ENCODE measurements at places on chromosomes 6 and 20.

GRCh38 chr6:148681666-148682065, 65.2 kb upstream of the UST start:
- DNase-seq, result no peak

DNA sequence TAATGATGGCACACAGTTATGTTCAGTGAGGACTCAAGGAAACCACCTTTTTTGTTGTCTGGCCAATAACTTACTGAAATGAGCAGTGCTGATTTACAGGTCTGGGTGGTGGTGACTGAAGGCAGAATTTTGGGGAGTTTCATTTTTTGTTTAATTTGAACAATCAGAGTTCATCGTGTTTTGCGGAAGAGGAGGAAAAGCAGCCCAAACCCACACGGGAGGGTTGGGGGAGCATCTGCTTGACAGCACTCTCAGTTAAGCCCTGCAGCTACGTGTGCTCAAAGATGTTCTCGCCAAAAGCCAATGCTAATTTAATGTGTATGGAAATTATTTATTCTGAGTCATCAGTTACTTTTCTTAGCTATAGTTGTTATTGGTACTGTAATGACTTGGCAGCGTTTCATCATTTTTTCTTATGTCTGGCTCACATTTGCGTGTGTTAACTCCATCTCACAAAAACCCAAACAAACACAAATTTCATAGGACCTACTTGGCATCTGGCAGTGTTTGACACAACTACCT, 89.2 kb downstream of the UST start:
- no peak for DNase-seq

DNA sequence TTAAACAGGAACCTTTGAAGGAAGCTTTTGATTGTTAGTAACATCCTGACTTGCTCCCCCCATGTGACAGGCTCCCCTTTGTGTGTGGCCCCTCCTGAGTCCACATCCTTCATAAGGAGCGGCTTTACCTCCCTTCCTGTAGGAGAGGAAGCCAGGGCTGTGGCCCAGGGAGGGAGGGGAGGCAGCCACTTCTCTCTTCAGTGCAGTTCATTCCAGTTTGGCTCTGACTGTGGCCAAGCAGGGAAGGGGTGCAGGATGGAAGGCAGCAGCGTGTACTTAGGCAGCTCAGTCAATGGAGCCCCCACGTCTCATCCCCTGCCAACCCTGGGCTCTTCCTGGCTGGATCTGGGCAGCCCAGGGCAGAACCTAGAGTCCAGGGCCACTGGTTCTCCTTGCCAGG, 295.2 kb downstream of the QKI start:
- DNase-seq, result no peak

DNA sequence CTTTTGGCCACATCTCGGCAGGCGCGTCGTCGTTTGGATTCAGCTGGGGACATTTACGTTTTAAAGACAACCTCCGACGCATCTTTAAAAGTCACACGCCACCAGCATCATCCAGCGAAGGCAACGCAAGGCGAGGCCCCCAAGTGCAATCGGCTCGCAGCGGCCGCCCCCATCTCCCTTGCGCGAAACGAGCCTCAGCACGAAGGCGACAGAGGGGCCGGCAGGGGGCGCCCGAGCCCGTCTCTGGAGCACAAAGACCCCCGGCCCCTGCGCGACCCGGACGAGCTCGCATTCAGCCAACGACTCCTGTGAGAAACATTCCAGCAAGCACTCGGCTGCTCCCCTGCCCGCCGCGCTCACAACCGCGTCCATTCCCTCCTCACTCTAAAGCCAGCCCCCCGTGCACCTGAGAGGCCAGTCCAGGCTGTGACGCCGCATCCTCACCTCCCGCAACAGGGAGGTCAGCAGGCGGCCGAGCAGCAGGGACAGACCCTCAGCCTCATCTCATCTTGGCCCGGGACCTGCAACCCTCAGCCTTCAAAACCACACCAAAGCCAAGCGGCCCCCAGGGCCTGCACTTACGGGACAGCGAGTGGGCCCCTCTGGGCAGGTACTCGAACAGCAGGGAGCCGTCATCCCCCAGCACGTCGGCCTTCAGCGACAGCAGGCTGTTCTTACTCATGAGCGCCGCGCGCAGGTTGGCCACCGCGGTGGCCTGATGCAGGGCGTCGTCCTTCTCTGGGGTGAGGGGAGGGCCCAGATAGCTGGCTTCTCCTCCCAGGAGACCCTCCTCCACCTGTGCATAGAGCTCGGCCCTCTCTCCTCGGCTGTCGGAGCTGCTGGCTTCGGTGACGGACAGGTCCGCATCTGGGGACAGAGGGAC, 35.8 kb downstream of the SLC2A4RG start:
- DNase-seq, result no peak

- peak; percentile 73 for DNase-seq
Measured at GRCh38 chr6:3902871-3903648, 53.9 kb downstream of the FAM50B start.

DNA sequence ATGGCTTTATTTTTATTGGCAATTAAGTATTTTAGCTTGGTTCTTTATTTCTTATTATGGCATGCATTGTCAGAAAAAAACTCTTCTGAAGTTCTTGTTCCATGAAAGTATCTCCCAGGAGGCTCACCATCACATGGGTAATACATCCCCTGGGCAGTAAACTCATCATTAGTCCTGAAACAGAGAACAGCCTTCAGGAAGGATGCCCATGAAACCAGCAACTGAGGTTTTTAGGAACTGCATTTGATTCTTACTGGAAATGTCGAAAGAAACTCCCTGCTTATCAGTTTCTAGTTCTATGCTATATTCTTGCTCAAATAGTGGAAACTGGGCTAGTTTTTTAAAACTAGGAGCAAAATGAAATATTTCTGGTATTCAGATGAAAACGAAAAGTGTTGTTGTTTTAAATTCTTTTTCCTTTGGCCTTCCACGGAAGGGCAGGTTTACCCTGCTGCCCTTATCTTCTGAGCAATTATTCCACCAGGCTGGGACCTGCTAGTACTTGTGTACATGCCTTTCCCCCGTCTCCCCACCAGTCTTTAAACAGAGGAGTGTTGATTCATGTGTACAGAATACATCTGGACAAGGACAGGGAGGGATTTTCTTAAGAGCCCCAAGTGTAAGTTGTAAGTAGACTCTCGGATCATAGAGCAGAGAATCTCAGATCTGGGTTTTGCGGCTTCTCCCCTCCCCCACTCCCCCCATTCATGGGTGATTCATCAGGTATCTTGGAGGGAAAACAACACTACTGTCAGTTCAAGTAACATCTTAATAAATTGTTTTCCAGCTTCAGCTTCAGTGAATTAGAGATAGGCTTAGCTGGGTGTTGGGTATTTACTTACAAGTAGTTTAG, 81.5 kb downstream of the RTN4IP1 start:
- peak; percentile 32 for DNase-seq

- no peak for DNase-seq
Measured at GRCh38 chr20:10911298-10911697, 237.5 kb upstream of the JAG1 start.

DNA sequence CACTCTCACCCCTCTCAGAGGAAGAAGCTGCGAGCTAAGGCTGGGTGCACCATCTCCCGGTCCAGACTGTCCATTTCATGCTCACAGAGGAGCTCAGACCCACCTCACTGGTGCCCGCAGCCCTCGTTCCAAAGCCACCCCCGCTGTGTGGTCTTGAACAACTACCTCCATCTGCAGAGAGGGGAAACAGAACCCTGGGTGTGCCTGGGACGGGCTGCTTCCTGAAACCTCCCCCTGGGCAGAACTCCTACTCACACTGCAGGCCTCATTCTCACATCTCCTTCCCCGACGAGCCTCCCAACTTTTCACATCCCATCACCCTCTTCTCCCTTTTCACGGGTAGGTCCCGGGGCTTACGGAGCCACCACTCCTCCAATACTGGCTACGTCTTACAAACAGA, 18.1 kb downstream of the PMEPA1 start:
- no peak for DNase-seq

DNA sequence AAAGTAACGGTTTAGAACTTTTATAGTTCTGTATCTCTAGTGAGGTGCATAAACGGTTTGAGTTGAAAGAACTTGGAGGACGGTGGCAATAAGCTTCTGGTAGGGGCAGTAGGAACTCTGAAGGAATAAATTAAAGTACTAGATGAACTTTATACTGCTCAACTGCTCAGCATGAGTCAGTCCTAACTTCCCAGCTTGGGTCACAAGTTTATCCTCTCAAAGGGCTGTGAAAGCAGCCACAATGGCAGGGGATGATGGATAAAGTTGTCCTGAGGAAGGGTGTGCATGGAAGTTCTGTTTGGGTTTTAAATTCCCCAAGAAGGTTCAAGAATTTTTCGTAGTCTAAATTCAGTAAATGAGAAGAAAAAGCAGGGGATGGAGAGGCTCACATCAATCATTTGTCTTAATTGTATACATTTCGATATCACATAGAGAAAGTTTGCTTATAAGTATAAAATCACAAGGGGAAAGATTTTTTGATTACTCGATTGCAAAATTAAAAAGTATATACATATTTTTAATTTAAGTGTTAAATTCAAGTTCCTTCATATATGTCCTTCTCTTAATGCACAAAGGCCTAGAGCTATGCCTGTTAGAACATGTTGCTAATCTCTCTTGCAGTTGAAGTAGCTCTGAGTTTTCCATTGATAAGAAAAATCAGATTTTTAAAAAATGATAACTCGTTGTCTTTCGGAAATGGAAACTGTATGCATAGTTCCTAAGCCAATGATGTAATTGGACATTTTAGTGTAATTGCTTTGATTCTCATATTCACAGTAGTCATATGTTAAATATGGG, 55.3 kb upstream of the JAG1 start:
- no peak for DNase-seq

All from MV-4-11 (cell line).